ENCODE measurements at places on chromosomes 12 and 14.

DNA sequence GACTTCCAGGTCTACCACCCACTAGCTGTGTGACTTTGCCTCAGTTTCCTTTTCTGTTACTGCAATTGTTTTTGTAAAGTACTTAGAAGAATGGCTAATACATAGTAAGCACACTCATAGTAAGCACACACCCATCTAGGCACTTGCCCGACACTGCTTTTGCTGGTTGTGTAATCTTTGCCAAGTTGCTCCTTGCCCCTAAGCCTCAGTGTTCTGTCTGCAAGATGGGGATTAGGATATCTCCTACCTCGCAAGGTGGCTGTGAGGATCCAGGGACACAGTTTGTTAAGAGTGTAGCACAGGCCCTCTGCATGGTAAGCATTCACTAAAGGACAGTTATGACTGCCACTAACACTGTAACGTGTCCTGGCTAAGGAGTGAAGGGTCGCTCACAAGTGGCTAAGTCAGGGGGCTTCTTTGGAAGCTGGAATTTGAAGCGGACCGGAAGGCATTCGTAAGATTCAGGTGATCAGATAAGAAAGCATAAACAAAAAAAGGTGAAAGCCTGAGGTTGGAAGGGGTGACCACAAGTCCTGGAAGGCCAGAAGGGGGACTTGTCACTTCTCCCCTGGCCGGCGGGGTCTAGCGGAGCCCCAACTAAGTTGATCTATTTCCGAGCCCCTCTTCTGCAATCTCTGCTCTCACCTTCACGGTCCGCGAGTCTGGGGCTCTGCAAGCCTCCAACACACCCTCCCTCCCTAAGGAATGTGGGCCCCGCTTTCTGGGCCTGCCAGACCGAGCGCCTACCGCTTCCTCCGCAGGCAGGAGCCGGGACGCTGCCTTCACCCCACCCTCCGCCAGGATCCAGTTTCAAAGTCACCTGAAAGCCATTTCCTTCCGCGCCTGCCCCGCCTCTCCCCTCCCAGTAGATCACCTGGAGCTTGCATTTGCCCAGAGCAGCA, 1.5 kb upstream of the PLEKHG3 start:
- no peak for DNase-seq

DNA sequence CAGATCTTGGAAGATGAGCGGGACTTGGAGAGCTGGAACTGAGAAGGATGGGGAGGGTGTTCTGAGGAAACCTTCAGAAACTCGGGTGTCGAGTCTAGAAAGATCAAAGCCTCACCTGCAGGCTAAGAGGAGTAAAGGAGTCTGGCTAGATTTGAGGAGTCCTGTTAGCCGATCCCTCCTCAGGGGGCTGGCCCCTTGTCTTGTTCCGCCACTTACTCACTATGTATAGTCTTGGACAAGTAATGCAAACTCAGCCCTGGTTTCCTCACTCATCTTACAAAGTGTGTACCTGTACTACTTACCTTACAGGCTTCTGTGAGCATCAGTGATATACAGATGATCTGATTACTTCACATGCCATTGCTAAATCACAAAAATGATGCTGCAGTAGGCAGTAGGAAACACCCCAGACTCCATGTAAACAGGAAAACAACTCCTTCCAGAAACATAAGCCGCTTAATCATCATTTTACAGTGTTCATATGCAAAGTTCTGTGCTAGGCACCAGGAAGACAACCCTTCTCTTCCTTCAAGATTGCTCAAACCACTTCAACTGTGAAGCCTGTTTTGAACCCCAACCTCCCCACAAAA, 2.0 kb upstream of the SPTLC2 start:
- DNase-seq: no peak

DNA sequence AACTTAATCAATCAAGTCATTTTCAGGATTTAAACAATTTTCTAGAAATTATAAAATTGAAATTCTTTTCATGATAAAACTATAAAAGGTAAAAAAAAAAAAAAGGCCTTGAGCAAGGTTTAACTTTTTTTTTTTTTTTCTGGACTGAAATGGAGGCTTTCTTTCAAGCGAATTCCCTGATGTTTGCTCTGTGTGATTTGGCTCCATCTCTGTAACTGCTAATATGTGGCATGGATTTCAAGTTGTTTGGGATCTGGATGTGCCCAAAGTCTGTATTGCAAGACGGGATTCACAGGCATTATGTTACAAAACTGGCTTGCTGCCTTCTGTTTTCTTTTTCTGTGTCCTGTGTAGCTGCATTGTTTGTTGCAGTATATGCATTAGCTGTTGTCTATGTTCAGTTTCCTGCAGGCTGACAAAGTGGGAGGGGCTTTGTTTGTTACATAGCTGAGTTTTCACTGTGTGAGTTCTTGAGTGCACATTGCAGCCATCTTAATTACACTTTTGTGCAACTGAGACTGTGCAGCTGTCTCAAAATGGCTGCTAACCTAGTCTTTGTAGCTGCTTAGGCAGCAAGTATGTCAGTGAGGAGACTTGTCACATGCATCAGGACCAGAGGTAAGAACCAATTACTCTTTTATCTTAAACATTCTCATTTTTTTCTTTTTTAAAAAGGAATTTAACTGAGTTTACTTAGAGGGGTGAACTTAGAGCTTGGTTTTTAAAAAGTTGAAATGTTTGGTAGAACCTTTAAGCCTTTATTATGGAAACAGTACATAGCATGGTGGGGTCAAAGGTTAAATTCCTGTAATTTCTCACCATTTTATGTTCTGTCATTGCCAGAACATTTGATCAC, 19.5 kb downstream of the ATF7IP start:
- peak; percentile 71 for DNase-seq

DNA sequence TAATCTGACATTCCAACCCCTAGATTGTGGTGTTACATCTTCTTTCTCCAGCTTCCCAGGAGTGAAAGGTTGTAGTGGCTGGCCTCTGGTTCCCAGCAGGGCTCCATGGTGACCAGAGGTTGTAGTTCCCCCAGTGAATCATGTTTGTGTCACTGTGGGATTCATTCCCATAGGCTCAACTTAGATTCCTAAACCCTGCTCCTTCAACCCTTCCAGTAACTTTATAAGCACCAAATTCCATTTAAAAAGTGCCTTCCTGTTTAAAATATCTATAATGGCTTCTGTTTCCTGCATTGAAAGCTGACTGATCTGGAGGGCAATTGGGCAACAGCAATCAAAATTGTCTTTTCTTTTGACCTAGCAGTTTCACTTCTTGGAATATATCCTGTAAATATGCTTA, 40.5 kb upstream of the TBC1D15 start:
- DNase-seq: no peak

GRCh38 chr12:58079806-58080205, 138.4 kb downstream of the ATP23 start:
- DNase-seq: no peak

- no peak for DNase-seq
These were observed 557 bp downstream of the COPS7A start for GRCh38 chr12:6724409-6724797.

DNA sequence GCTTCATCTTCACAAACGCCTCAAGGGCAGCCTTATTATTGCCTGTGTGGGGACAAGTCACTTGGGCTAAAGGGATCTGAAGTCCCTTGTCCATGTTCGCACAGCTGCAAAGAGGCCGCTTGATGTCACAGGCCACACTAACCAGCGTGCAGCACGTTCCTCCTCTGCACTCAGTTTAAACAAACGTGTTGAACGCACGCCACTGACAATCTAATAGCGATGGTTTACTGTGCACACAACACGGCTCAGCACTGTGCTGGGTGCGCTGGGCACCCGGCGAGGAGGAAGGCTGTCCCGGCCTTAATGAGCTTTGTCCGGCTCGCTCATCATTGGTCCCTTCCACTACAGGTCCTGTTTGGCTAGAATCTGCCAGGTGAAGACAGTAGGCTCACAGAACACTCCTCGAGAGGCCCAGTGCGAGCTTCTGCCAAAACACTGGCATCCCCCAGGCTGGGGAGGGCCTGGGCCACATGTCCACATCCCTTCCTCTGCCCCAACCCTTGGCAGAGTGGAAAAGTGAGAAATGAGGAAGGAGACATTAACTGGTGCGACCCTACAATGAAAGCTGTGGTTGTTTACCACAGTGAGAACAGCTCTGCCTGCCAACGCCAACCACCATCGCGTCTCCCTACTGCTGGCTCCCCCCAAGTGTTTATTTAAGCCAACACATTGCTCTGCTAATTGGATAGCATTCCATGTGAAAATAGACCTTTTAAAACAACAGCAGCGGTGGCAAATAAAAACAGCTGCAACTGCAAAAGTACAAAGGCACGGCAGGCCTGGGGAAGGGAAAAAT, 113.2 kb downstream of the RBM19 start:
- DNase-seq: no peak

DNA sequence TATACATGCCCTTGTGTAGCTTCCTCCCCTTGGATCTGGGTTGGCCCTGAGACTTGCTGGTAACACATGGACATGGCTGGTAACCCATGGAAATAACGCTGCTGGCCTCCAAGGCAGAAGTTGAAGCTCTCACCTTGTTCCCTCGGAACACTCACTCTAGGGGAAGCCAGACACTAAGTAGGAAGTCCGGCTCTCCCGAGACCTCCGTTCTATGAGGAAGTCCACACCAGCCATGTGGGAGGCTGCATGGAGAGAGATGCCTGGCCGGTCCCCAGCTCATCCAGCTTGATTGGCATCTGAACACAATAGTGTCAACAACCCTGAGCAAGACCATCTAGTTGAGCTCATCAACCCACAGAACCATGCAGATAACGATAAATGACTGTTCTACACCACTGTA, 39.7 kb upstream of the VRK1 start:
- no peak for DNase-seq

DNA sequence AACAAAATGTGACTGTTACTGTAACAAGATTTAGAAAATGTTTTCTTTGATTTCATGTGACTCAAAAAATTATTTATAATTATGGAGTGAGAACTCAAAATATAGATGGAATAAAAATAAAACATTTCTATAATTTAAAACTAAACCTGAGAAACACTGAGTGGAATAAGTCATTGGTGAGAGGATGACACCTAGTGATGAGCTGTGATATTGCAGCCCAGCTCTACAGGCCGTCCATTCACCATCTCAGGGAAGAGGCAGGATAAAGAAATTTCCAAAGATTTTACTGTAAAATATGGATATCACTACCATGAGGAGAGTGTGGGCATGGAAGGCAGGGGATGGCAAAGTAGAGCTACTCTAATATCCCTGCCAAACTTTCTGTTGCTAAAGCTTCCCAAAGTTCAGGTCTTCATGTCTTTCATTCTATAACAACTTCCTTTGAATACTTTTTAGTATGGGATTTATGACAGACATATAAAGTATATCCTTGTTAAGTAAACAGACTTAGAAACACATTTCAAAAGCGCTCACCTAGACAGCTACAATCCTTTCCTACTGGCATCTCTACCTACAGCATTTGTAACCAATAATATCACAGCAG, 308.0 kb downstream of the ITPR2 start:
- no peak for DNase-seq

GRCh38 chr12:124827588-124828184, 36.0 kb downstream of the SCARB1 start:
- no peak for DNase-seq

GRCh38 chr14:72064501-72064900, 132.3 kb downstream of the RGS6 start:
- DNase-seq: no peak

DNA sequence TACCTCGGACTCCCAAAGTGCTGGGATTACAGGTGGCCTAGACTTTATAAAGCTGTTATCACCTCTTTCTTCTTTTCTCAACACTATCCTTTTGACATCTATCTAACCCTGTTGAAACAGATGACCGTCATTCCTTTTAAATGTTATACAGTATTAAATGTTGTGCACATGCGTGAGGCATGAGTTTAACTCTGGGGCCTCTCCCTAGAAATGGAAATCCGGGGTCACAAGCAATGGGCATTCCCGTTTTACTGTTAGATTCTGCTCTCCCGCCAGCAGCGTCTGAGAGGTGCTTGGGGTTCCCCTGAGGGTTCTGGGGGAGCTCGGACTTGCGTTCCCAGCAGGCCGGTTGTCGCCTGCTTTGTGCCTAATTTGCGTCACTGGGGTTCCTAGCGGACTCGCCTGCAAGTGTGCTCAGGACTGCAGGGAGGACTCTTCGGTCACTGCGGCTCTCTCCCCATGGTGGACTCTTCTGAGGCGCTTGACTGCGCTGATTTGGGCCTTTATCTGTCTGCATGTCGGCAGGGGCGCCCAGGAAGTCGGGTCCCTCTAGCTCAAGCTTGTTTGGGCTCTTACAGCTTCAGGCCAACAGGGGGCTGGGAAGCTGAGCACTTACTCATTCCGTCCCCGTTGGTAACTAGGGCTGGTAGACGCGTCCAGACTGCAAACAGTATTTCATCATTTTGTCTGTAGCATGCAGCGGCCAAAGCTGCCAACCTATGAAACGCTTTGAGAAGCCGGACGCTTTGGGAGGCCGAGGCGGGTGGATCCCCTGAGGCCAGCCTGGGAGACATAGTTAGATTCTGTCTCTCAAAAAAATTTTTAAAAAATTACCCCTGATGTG, 1.2 kb upstream of the RAN start:
- peak; percentile 84 for DNase-seq

- no peak for DNase-seq
These were observed 96.5 kb upstream of the NCOR2 start for GRCh38 chr12:124663771-124664366.

GRCh38 chr12:85299053-85299452, 19.0 kb downstream of the ALX1 start:
- DNase-seq: no peak

DNA sequence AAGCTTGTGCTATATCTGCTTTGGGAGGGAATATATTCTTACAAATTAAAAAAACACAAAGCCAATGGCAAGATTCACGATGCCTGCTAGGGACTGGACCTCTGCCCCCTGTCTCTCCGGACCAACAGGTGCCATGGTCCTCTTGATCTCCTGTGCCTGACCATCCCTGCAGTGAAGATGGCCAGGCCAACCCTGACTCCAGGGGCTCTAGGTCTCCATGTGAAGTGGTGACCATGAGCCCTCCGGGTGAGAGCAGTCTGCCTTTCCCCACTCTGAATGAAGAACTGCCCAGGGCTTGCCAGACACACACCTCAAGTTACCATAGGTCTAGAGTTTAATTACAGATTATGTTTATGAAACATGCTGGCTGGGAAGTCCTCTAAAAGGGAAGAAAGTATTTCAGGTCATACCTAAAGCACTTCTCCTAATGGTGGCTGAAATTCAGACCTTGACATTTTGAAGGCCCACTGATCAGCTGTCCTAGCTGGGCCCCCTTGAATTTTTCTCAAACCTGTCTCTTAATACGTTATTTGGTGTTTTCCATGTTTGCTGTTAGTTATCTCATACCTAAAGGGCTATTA, 1.4 kb downstream of the ARHGDIB start:
- DNase-seq: no peak

GRCh38 chr14:97061198-97061597, 264.0 kb downstream of the VRK1 start:
- DNase-seq: no peak
